ENCODE measurements at places on chromosomes 11 and 22.

DNA sequence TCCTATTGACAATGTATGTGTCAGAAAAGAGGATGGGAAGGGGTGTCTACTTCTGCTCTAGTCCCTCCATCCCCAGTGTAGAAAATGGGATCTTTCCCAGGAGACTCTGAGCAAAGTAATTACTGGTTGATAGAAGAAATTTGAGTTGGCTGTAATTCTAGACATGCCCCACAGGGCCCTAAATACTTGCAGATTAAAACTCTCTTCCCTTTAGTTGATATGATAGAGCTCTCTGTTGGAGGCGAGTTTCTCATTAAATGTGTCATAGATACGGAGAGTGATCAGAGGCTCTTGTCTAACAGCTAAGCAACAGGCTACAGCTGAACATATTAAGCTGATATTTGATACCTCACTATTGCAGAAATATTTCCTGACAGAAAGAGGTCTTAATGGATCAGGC lies 32.9 kb downstream of the OR52E1 start:
- DNase-seq, result no peak

DNA sequence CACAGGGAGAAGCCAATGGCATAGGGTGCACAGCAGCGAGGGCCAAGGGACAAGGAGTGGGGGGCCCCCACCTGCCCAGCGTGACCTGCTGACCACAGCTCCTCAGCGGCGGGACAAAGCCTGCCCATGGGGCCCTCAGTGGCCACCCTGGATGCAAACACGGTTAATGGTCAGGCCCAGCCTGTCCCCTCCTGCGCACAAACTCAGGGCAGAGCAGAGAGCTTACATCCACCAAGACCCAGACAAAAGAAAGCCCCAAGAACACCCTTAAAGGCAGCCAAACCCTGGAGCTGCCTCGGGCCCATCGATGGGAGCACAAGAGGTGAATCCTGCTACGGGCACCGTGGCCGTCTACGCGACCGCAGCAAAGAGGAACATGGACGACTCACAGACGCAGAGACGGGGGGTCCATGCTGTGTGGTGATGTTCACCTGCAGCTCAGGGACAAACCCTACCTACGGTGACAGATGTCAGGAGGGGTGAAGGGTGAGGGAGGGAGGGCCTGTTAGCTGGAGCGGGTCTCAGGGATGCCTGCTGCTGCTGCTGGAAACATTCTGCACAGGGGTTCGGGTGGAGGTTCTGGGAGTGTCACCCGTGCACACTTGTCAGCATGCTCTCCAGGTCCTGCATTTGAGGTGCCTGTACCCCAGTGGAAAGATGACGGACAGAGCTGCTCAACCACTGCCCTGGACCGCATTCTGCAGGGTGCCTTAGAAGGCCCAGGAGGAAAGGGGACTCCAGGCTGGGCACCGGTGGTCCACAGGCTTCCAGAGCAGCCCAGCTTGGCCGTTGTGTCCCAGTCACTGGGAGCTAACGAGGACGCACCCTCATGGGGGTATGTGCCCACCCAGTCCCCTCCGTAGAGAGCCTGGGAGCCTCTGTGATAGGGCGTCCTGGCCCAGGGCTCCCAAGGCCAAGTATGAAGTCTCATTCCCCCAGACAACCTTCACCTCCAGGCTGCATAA lies 11.6 kb downstream of the ASCL2 start:
- DNase-seq, result no peak

GRCh38 chr11:118080296-118080695 lies 3.4 kb downstream of the TMPRSS4 start:
- no peak for DNase-seq

DNA sequence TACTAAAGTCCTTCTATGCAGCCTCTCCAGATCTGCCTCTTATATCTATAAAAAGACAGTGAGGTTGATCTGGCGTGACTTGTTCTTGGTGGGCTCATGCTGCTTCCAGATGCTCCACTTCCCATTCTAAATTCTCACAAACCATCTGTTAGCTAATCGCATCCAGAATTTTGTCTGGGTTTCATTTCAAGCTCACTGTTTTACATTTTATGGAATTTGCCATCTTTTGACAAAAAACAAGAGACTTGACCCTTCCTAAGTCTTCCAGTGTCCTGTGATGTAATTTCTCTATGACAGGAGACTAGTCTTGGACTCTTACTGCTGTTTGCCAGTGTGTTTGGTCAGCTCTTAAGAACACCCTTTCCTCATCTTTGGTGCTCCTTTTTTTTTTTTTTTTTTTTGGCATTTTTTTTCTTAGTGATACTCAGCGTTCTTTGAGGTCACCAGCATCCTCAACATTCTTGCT lies 23.0 kb downstream of the CRKL start:
- DNase-seq, result no peak

DNA sequence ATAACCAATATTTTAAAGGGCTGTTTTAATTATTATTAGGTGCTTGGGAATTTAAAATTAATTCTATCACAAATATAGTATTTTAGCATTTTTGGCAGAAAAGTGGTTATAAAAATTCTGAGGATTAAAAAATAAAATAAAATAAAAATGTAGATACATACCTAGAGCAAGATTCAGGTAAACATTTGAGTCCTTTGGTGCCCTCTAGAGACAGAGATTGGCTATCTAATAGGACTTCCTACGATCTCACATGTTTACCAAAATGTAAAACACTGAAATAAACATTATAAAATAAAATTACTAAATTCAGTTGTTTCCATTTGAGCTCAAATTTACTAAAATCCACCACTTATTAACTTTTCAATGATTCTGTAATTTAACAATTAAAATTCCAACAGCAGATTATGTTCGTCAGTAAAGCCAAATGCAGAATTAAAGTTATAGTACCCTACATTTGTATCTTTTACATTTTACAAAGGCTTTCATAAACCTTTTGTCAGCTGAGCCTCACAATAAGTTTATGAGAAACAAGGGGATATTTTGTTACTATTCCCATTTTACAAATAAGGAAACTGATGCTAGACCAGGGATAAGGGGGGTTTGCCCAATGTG lies 27.7 kb downstream of the SLC36A4 start:
- peak; percentile 30 for DNase-seq

DNA sequence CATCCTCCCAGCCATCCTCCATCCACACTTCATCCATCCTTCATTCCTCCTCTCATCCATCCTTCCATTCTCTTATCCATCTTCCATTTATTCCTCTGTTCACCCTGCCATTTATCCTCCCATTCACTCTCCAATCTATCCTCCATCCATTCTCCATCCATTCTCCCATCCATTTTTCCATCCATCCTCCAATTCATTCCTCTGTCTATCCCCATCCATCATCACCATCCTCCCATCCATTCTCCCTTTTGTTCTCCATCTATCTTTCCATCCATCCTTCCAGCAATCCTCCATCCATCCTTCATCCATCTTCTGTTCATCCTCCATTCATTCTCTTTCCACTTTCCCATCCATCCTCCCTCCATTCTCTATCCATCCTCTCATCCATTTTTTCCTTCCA lies 28.7 kb downstream of the IGLL1 start:
- DNase-seq, result no peak

DNA sequence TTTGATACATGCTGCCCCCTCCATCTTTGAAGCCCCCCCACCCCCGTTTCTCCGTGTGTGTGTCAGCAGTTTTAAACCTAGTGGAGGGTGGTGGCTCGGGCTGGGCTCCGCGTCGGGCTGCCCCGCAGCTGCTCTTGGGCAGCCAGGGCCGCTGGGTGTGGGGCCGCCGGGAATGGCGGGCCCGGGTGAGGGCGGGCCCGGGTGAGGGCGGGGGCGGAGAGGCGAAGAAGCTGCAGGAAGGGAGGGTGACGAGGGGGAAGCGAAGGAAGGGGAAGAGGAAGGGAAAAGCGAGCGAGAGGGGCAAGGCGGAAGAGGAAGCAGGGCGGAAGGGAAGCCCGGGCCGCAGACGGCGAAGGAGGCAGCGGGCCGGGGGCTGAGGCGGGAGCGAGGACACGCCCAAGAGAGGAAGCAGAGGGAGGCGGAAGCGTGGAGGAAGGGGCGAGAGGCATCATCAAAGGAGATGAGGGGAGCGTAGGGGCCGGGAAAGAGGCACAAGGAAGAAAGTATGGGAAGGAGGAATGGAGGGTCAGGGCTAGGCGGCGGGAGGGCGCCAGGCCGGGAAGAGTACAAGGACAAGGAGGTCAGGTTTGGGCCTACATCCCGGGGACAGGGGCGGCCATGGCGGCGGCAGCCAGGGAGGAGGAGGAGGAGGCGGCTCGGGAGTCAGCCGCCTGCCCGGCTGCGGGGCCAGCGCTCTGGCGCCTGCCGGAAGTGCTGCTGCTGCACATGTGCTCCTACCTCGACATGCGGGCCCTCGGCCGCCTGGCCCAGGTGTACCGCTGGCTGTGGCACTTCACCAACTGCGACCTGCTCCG lies 82.4 kb downstream of the BCR start:
- DNase-seq, result no peak

GRCh38 chr11:91115116-91115515 lies 892.3 kb upstream of the CHORDC1 start:
- DNase-seq, result no peak

GRCh38 chr11:64881476-64881875 lies 3.1 kb upstream of the EHD1 start:
- no peak for DNase-seq

DNA sequence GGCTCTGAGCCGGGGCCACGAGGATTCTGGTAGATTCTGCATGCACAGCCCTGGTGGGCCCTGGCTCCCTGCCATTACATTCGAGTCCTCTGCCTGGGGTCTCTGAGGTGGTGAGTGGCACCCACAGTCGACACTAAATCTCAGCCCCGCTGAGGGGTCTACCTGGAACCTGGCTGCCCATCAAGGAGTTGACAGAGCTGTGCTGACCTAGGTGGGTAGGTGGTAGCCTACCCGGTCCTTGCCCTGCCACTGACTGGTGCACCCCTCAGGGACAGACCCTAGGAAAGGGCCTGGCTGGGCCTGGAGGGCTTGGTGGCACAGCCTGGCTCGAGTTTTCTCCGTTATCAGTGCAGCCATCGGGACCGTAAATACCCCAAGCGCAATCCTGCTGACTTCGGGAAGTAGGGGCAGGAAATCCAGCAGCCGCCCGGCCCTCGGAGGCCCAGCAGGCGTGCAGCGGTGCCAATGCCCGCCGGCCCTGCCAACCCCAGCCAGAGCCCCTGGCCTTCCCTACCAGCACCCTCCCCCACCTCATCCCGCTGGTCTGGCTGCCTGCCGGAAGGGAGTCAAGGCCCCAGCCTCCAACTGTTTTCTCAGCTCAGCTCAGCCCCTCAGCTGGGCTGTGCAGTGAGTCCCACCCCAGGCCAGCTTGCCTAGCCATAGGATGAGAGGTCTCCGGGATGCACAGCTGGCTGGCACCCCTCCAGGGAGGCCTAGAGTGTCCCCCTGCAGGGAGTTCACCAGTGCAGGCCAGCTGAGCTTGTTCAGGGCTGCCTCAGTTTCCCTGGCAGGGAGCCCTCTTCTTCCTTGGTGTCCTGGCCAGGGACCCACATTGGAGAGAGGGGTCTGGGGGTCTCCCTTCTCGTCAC lies 80.4 kb upstream of the KCNQ1OT1 start:
- no peak for DNase-seq

- no peak for DNase-seq
Measured at GRCh38 chr11:130761560-130762220, 154.6 kb downstream of the SNX19 start.

DNA sequence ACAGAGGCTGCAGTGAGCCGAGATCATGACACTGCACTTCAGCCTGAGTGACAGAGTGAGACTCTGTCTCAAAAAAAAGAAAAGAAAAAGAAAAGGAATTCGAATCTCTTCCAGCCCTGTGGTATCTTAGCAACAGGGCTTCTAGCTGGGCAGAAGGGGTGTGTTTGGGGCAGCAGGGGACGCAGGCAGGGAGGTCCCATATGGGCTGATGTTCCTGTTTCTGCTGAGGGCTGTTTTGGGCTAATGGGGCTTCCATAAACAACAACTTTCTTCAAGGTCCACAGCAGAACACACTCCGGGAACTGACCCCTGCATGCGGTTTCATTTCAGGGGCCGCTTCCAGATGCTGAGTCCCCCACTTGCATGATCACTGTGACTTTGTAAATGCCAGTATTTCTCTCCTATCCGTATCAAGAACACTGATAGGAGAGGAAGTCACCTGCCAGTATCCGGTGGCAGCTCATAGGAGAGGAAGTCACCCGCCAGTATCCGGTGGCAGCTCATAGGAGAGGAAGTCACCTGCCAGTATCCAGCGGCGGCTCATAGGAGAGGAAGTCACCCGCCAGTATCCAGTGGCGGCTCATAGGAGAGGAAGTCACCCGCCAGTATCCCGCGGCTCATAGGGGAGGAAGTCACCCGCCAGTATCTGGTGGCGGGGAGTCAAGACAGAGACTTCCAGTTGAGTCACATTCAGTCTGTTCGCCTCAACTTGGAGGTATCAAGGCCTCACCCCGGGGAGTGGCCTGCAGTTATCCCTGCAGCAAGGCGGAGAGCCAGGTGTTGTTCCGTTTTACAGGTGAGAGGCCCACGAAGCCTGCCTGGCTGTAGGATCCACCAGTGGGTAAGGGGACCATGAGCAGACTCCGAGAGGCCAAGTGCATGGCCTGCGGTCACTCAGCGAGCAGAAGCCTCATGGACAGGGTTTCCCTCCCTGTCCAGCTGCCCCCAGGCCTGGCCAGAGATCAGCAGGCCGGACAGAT lies 8.3 kb upstream of the FGF19 start:
- DNase-seq, result no peak

DNA sequence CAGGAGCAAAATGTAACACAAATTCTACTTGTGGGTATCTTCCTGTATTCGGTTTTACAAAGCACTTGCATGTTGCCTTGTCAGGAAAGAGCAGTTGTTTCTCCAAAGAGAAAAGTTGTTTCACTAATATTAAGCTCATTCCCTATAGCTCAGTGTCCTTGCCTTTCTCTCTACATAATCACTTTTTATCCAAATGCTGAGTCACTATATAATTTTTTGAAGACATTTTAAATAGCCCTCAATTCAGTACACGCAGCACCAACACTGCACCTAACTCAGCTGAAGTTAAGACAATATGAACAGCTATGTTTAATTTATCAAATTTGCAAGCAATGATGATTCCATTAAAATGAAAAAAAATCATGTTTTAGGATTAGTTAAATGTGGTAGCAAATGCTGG lies 14.5 kb upstream of the MRTFA start:
- no peak for DNase-seq

DNA sequence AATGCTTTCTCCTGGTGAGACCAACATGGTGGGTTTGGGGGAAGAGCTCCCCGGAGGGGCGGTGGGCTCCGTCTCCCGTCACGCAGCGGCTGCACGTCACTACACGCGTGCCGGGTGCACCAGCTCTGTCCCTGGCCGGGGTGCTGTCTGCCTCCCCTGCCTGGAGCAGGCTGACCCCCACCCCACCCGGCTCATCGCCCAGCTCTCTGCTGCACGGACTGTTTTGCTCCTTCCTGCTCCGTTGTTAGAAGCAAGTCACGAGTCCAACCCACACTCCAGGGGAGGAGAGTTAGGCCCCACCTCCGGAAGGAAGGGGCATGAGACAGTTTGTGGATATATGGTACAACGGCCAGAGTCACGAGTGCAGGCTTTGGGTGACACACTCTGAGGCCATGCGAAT lies 364.9 kb downstream of the BRD1 start:
- no peak for DNase-seq

DNA sequence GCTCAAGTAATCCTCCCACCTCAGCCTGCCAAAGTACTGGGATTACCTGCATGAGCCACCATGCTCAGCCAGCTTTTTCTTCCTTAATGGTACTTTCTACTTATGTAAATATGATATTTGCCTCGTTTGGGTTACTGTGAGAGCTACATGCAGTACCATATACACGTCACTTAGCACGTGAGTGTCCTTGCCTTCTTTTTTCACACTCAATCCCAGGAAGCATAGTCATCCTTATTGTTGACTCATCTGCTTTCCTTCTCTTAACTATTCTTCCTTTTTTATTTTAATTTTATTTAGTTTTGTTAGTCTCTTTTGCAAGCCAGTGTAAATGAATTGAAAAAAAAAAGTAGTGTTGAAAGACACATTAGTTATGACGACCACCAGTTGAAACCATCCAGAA lies 205.9 kb downstream of the HIPK3 start:
- no peak for DNase-seq

GRCh38 chr11:9625728-9626127 lies 38.1 kb upstream of the SWAP70 start:
- no peak for DNase-seq
